ENCODE measurements at places on chromosomes 2 and 18.
A peak's percentile ranks its signal among the peaks of the same experiment; 100 is the strongest.

DNA sequence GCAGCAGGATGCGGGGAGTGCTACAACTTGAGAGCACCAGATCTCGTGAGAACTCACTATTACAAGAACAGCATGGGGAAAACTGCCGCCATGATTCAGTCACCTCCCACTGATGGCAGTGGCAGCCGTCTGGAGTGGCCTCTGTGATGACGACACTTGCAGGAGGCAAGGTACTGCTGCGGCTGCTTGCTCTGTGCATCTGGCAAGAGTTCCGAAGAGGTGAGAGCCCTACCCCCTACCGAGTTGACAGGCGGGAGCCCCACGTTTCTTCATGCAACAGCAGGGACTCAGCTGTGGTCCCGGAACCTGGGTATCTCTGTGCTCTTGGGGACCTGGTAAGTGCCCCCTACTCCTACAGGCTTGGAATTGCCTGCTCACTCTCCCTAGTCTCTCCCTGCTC is 1672.7 kb upstream of the TMEFF2 start:
- no peak for DNase-seq

DNA sequence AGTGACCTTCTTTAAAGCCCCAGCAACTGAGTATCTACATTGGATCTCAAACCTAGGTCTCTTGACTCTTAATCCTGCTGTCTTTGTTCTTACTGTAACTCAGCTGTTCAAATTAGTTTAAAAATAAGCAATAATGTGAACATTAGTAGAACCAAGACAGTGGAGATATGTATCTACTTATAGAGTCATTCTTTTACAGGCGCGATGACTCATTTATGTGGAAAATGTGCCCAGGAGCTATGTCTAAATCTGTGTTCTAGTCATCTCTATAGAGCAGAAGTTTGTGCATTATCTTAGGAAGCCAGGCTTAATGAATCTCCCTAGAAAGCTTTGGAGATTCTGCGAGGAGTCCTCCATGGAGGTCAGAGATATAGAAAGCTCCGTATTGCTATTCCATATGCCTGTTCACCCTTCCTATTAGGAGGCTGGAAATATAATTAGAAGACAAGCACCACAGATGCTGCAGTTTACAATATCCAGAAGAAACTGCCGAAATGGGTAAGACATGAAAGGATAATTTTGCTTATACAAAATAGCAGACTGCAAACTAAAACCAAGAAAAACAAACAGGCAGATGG is 211.6 kb downstream of the TRIB2 start:
- no peak for DNase-seq

DNA sequence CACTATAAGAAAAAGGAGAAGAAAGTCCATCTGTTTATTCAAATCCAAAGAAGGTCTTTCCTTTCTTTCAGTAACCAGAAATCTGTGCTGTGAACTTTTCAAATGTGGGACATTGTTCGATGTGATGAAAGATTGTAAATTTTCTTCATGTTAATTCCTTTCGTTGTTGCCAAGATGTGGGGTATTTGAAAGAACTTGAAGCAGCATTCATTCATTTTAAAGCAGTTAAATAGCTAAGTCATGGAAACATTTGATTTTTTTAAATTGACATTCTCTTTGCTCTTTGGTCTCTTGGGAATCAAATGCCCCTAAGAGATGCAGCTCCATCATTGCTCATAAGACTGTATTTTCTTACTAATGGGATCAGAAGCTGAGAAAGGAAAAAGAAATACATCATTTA is 93.7 kb upstream of the EHBP1 start:
- no peak for DNase-seq

- DNase-seq, result no peak
These were observed 124.4 kb downstream of the INHBB start for GRCh38 chr2:120470041-120470965.

- no peak for DNase-seq
These were observed 6.2 kb upstream of the CNTNAP5 start for GRCh38 chr2:124018890-124019289.

GRCh38 chr2:3476321-3476984 is 42.9 kb downstream of the ADI1 start:
- DNase-seq, result no peak

DNA sequence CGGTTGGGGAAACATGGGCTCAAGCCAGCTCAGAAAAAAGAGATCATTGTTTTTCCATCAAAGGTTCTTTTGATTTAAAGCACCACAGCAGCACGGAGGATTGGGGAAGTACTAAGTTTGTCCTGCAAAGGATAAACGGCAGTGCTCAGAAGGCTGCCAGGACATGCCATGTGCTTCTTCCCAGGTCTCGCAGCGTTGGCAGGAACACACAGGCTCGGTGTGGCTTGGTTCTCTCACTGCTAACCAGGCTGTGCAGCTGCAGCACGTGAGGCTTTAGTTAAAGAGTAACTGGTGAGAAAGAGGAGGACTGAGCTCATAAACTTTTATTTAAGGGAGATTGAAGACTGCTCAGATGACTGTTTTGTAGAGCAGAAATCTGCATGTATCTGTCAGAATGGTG is 264.3 kb downstream of the TSN start:
- DNase-seq, result no peak

GRCh38 chr2:109340381-109340780 is 211.4 kb downstream of the SH3RF3 start:
- no peak for DNase-seq

- DNase-seq, result no peak
These were observed 16.8 kb downstream of the DBI start for GRCh38 chr2:119383410-119384140.

DNA sequence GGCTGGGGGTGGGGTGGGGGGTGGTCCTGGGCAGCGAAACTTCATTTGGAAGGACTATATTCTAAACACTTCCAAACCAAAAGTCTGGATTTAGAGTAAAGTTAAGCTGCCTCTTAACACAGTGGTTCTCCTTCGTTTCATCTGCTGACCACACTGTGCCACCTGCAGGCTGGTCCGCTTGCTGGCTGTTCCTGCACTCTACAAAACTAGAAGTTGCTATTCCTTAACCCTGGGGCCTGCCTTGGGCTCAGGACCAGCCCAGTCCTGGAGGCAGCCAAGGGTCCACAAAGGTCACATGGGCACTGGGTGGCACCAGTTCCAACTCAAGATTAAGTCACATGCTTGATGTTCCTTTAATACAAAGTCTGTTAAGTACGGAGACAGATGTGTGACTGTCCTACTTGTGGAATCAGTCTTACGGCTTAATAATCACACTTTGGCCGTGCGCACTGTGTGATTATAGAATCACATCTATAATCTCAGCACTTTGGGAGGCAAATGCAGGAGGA is 195.4 kb downstream of the FAM210A start:
- DNase-seq, result no peak

- DNase-seq, result no peak
These were observed 8.8 kb downstream of the PASK start for GRCh38 chr2:241140445-241140840.

DNA sequence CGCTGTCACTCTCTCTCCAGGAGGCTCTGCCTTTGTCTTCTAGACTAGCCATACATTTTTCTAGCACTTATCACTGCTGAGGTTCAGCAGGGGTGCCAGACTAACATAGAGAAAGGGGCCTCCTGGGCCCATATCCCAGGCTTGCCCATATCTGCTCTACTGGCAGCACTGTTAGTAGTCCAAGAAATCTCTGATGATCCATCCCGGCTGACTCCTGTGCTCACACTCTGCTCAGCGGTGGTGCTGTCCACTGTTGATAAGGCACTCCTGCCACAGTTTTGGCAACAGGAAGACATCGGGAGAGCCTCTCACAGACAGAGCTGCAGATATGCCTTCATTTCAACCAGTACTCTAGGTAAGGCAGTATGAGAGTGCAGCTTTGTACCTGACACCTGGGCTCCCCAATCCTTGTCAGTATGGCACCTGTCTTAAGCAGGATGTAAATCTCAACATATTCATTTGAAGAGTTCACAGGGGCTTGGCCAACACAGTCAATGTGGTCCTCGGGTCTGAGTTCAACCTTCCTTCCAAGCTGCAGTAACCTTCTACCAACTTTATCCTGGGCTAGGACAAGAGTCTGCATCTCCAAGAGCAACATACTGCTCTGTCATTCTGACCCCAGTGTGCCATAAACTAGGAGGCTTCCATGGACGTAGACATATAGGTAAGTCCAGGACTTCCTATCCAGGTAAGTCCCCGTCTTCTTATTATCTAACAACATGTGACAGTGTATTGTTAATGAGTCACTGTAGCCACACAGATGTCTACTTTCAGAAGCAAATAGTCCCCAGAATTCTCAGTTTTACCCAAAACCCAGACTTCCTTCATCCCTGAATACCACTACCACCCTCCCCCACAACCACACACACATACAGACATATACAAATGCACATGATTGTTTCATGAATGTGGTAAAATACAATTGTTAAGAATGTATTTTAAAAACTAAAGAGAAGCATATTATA is 16.2 kb downstream of the KLF7 start:
- DNase-seq, result no peak

GRCh38 chr2:181235683-181236459 is 221.3 kb upstream of the ITGA4 start:
- no peak for DNase-seq

- no peak for DNase-seq
These were observed 44.2 kb upstream of the DNMT3A start for GRCh38 chr2:25385910-25386309.

DNA sequence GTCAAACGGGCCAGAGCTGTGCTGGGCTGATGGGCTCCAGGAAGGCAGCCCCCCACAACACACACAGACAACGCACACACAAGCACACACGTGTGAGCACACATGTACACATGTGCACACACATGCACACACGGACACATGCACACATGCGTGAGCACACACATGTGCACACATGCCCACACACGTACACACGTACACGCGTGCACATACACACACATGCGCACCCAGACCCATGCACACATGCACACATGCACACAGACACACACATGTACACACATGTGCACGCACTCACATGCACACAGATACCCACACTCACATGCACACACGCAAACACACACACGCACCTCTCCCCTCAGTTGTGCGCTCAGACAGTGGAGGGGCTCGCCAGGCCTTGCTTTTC is 31.2 kb upstream of the HPCAL1 start:
- DNase-seq, result no peak

GRCh38 chr2:209688385-209688784 is 83.2 kb upstream of the UNC80 start:
- no peak for DNase-seq

- no peak for DNase-seq
These were observed 84.9 kb upstream of the HPCAL1 start for GRCh38 chr2:10217489-10218435.

DNA sequence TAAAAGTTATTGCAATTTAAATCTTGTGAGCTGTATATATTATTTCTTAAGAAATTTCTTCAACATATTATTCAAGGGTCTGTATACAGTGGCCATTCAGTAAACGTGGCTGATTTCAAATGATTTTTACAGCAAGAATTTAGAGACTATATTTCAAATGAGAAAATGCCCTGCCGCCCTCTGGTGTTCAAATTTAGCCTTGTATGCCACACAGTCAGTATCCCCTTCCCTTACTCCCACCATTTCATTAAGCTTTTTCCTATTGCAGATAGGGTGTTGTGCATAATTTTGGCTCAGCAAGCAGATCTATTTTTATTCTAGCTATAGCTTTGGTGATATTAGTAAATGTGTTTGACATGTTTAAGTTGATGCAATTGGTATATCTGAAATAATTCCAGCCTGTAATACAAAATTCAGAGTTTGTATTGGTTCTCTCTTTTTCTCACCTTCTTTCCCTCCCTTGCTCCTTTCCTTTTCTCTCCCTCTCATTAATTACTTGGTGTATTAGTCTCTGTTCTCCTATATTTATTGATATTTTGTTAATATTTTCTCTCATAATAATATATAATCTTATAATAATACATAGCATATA is 22.8 kb upstream of the SCN7A start:
- no peak for DNase-seq

- peak; percentile 45 for DNase-seq
These were observed 470.6 kb upstream of the MEX3C start for GRCh38 chr18:51668101-51668500.

GRCh38 chr2:107320881-107321280 is 434.9 kb upstream of the ST6GAL2 start:
- no peak for DNase-seq

DNA sequence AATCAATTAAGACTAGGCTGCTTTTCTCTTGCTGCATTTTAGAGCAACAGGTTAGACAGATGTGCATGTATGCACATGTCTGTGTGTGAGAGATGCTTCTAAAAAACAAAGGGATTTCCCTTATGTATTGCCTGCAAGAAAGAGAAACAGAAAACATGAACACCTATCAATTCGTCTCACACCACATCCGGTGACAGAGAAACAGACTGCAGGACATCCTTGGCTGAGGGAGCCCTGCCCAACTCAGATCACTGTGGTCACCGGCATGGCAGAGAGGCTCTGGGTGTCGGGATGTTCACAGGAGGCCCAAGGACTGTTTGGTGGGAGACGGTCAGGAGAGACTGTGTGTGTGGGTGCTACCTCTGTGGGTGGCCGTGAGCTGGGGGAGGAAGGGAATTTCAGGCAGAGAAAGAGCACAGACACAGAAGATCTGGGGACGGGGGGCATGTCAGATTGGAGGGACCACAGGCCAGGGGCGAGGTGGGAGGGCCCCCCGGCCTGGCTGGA is 24.9 kb downstream of the FHL2 start:
- DNase-seq, result no peak

DNA sequence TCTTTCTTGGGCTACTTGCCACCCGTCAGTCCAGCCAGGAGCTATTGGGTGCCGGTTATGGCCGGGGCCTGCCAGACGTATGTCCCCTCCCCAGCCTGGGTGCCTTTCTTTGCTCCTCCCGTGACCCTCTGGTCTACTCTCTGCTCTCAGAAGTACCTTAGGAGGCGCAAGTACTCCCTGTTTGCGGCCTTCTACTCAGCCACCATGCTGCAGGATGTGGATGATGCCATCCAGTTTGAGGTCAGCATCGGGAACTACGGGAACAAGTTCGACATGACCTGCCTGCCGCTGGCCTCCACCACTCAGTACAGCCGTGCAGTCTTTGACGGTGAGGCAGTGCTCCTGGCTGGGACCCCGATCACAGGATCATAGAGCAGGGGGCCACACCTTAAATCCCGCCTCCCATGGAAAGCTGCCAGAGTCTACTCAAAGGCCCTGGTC is 99.5 kb downstream of the DYSF start:
- DNase-seq, result no peak

GRCh38 chr2:170229125-170229524 is 51.2 kb downstream of the MYO3B start:
- DNase-seq, result no peak
